ENCODE measurements at places on chromosomes 1 and 21.

DNA sequence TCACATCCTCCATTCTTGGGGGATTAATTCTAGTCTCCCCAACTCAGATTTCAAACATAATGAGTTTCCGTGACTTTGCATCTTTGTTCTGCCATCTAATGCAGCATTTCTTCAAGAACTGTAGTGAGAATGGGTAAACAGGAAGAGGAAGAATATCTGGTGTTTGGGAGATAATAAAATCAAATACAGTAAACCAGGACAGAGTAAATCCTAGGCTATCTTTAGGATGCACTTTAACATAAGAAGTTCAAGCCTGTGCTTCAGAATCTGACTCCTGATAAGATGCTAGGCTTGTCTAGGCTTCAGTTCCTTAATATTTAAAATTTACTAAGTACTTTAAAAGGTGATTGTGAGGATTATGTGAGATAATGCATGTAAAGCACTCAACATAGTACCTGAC lies 27.9 kb downstream of the PATJ start:
- no peak for DNase-seq

DNA sequence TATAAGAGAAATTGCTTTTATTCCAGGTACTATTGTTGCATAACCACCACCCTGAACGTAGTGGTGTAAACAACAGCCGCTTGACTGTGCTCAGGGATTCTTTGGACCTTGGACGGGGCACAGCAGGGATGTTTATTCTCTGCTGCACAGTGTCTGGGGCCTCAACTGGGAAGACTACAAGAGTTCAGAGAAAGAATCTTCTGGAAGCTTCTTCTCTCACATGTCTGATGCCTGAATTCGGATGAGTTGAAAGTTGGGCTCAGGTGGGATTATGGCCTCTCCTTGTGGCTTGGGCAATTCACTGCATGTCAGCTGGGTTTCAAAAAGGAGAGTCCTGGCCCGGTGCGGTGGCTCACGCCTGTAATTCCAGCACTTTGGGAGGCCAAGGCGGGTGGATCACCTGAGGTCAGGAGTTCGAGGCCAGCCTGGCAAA lies 19.0 kb upstream of the SSBP3 start:
- no peak for DNase-seq

- no peak for DNase-seq
Measured at GRCh38 chr1:39003281-39003680, 12.2 kb downstream of the AKIRIN1 start.

DNA sequence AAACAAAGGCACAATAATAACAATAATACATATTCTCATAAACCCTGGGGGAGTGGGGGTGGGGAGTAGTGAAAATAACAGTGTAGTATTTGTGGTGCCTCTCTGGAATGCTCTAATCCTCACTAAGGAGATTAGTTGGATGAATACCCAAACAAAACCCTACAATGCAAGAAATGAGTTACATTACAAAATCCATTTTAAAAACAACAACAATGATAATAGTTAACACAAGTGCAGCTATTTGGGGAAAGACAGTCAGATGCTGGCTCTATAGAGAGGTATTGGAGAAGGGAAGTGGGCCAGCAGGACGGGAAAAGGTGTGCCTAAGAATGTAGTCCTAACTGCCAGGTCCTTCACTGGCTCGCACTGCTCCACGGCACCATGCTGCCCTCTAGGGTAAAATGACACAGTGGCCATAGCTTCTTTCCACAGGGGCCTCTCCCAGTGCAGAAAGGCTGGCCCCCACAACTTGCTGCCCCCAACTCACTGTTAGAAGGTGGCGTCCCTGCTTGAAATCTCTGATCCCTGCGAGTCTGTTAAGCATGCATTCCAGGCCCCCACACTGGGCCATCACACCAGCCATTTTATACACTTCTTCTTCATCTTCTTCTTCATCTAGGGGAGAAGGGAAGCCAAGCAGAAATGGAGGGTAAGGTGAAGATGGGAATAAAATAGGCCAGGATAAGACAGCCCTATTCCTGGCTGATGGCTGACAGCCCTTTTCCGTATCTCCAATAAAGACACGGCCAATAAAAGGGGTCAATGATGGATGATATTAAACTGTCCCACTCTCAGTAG lies 113.8 kb downstream of the UBR4 start:
- peak; percentile 44 for DNase-seq

DNA sequence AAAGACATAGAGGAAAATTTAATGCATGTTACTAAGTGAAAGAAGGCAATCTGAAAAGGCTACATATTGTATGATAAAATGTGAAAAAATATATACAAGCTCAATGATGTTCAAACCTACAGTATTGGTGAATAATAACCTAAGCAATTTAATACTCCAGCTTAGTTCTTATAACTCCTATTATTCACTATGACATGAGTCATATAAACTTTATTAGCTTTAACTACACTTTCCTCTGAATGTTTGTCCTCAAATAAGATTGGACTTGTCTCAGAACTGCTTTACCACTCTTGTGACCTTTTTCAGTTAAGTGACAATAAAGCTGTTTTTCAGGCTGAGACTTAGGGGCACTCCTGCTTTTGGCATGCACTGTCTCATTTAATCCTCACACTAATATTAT lies 50.9 kb downstream of the CNST start:
- no peak for DNase-seq

DNA sequence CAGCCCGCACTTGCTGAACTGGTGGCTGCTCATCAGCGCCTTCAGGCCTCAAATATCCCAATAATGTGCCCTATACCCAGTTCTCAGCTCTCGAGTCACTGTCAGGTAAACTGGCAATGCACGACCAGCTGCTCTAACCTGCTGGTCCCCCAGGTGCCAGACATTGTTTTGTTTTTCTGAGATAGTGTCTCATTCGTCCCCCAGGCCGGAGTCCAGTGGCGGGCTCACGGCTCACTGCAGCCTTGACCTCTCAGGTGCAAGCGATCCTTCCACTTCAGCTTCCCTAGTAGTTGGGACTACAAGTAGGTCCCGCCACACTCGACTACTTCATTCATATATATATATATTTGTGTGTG lies 1.0 kb upstream of the NADK start:
- no peak for DNase-seq

GRCh38 chr1:109995536-109995935 lies 11.0 kb downstream of the AHCYL1 start:
- DNase-seq: no peak

DNA sequence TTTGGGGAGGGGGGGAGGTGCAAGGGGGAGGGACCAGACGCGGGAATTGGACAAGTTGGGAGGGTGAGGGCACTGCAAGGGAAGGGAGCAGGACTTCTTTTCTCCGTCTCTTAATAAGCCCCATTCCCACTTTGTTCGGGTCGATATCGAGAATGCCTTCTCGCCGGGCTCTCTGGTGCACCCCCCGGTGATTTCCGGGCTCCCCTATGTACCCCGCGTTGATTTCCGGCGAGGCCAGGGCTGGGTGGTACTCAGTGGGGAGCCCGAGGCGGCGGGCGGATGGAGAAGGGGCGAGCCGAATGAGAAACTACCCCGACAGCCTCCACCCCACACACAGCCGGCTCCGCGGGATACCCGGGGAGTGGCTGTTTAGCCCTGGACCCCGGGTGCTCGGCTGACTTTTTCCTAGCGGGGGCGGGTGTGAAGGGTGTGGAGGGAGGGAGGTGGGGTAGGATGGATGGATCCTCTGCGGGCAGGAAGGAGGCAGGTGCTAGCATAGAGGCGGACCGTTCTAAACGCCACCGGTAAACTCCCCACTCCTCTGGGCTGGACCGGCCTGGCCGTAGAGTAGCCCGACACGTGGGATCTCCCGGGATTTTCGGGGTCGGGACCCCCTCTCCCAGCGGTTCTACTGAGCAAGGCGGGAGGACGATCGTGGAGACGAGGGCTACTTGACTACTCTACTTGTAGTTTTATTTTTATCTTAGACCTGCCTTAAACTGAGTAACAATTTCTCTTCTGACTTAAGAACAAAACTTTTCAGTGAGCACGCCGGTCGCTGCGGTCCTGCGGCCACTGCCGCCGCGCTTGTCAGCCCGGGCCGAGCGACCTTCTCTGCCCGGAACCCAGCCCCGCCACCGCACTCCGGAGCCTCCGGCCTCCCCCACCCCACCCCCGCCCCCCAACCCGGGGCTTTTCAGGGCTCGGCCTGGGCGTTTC lies 1.0 kb downstream of the RNF220 start:
- DNase-seq: no peak

GRCh38 chr1:148263128-148263905 lies 111.2 kb upstream of the NBPF11 start:
- DNase-seq: peak; percentile 84

GRCh38 chr1:94039514-94039870 lies 81.5 kb downstream of the ABCA4 start:
- DNase-seq: peak; percentile 52

DNA sequence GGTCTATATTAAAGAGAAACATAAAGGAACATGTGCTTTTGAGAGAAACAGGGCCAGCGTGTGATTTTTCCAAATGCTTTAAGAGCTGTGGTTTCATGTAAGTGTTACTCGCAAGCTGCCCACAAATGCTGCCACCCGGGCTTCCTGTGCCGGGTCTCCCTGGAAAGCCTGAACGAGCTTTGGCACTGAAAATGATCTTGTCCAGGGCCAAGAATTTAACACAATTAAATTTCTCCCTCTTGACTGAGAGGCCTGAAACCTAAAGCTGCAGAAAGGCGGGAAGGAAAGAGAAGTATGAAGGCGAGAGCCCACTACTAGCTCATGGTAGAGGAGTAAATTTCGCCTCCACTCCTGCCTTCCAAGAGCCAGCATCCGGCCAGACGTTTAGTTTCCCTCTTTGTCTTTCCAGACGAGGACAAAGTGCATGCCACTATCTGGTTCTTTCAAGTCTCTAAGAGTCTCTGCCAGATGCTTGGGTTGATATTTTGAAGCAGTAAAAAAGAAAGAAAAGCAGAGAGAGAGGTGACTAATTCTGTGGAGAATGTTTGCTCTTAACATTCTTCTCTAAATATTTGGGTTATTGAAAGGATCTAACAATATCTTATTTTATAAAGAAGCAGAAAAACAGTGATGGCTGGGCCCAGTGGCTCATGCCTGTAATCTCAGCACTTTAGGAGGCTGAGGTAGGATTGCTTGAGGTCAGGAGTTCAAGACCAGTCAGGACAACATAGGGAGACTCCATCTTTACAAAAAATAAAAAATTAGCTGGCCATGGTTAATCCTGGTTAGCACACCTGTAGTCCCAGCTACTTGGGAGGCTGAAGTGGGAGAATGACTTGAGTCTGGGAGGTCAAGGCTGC lies 100.0 kb upstream of the HNRNPU start:
- no peak for DNase-seq

- no peak for DNase-seq
Measured at GRCh38 chr1:101025283-101025656, 314 bp downstream of the DPH5 start.

DNA sequence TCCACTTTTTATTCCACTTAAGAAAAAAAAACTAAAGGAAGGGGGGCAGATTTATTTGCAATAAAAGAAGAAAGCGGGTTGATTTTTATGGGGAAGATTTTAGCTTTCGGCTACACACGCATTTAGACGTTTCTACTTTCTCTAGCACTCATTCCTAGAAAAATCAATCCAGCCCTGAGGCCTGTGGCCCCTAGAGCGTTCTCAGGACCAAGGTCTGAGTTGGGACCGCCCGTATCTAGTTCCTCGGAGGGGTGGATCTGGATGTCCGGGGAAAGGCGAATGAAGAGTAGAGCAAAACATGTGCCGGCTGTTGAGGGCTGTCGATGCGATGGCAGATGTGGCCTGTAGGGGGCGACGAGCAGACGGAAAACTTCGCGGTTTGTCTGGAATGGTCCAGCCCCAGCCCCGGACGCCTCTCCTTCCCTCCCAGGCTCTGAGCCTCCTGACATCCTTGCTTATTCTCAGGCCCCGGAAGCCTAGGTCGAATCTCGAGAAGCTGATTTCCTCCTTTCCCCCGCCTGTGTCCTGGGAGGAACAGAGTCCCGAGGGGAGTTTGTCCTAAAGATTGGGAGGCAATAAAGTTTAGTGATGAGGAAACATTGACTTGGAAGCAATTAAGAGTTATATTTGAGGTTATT lies 5.2 kb downstream of the FOXD3 start:
- peak; percentile 66 for DNase-seq

DNA sequence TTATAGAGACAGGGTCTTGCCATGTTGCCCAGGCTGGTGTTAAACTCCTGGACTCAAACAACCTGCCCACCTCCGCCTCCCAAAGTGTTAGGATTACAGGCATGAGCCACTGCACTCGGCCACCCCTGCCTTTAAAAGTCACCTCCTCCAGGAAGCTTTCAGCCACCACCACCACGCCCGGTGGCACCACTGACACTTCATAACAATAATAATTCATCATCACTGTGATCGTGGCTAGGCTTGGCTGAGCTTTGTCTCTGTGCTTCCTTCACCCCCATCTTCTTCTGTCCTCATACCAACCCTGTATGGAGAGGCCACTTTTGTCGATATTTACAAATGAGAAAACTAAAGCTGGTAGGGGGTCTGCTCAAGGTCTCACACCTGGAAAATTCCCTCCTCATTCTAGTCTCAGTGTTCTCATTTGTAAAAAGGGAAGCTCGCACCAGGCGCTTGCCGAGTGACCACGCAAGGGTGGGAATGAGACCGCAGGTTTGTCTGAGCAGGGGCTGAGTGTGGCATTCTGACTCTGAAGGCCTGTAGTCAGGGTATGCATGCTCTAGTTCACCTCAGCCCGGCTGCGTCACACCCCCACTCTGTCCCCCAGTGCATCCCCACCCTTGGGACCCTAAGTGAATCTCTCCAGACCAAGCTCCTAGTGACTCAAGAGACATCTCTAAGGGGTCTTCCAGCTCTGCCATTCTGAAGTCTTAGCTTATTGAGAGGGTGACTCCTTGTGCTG lies 12.9 kb upstream of the EPHA2 start:
- DNase-seq: no peak

DNA sequence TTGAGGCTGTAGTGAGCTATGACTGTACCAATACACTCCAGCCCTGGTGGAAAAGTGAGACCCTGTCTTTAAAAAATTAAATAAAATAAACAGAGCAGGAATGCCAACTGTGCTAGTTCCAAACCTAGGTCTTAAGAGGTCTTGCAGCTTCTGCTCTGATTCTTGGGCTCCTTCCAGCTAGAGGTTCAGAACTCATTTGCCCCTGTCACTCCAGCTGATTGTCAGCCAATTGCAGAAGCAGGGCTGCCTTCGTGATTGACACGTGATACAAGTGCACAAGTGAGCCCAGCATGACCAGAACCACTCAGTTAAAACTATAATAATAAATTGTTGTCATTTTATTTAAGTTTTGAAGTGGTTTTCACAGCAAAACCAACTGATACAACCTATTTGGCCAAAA lies 298.4 kb downstream of the USP25 start:
- DNase-seq: no peak

- DNase-seq: no peak
Measured at GRCh38 chr1:59409986-59410385, 113.1 kb downstream of the FGGY start.

DNA sequence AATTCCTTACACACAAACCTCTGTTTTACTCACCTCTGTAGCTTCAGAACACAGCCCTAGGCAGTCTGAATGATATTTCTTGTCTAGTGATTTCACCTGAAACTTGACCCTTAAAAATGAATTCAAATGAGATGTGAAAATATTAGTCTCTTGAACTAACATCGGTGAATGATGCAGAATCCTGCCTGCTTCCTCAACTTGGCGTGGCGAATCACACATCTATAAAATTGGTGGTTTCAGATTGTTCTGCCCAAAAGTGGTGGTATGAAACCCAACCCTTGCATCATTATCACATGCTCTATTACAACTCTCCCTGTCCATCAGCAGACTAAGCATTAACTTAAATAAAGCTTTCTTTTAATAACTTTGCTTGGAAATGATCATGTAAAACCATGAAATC lies 26.9 kb upstream of the C1orf21 start:
- DNase-seq: no peak

- DNase-seq: no peak
Measured at GRCh38 chr21:34698270-34699015, 29.6 kb downstream of the CLIC6 start.

- DNase-seq: no peak
Measured at GRCh38 chr1:33047839-33048305, 11.2 kb upstream of the AK2 start.
